Motor neuron (in vitro differentiated cells): ENCODE measurements at places on chromosomes 3 and 15. TPM values are rescaled to one million over a fixed set of nuclear protein-coding genes. Genes with fewer than 3 reads are reported as not detected.

GRCh38 chr15:81843226-81843625 lies 202.6 kb downstream of the MEX3B start:
- no peak for ATAC-seq

GRCh38 chr15:32959077-32959476 lies 235.4 kb downstream of the FMN1 start:
- ATAC-seq: no peak

- no peak for ATAC-seq
These were observed 738.6 kb upstream of the NR2F2 start for GRCh38 chr15:95591886-95592285.

DNAH12 gene
- total RNA-seq: 0.36 and 0.54 TPM in 2 replicates

FANCD2OS gene
- total RNA-seq: not detected in 2 replicates

GRCh38 chr3:68614087-68614486 lies 318.3 kb downstream of the TAFA4 start:
- no peak for ATAC-seq

GOLGA6L10 gene
- total RNA-seq: 1.1 and 3.2 TPM in 2 replicates
